ENCODE measurements at places on chromosomes 1 and 21.

- no peak for DNase-seq
Measured at GRCh38 chr1:100530141-100530540, 7.8 kb upstream of the GPR88 start.

GRCh38 chr1:56517404-56518130, 61.8 kb downstream of the PLPP3 start:
- DNase-seq = no peak

DNA sequence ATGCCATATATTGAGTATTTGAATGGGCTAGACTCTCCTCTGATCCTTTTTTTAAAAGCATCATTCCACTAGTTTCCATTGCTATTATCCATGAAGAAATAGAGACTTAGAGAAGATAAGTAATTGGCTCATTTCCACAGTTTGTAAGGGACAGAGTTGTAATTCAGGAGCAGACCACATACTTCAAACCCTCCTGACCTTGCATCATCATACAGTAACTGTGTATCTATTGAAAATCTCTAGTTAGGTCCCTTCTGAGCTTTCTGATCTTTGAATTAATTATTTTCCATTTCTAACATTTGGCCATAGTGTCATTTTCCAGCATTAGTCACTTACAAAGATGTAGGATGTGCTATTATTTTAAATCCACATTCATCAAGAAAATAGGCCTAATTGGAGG, 386.5 kb upstream of the ST6GALNAC5 start:
- no peak for DNase-seq

- no peak for DNase-seq
Measured at GRCh38 chr1:233079574-233079973, 129.2 kb downstream of the NTPCR start.

GRCh38 chr1:230211436-230212145, 144.6 kb downstream of the GALNT2 start:
- DNase-seq = no peak
